ENCODE measurements at places on chromosomes 2 and 18.
A peak's percentile ranks its signal among the peaks of the same experiment; 100 is the strongest.

GRCh38 chr18:76571689-76572088, 76.6 kb upstream of the ZNF516 start:
- no peak for DNase-seq

GRCh38 chr2:85768713-85769112, 14.9 kb downstream of the ATOH8 start:
- peak; percentile 73 for DNase-seq

DNA sequence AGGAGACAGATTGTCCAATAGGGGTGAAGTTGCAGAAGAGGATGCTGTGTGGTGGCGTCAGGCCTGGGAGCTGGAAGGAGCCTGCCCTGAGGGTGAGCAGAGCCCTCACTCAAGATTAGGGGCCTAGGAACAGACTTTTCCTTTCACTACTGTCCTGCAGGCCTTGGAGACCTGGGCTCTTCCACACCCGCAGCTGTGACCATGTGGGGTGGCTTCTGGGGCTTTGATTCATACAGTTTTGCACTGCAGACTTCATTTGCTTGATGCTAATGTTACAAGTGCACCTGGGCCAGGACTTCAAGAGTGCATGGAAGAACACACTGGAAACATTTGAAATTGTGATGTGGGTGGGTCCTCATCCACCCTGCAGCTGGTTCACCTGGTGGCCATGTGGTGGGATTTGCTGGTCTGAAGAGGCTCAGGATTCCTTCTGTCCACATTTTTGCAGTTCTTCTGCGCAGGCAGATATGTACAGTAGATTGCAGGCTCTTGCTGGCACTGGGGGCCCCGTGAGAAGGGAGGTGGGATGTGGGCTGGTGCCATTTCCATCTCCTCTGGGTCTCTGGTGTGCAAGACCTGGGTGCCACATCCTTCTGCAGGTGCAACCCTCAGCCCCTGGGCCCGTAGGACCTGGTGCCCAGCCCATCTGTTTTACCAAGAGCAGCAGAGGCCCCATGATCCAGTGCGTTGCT, 9.9 kb downstream of the GLI2 start:
- no peak for DNase-seq

GRCh38 chr2:145685383-145686050, 1165.6 kb upstream of the ZEB2 start:
- peak; percentile 54 for DNase-seq

DNA sequence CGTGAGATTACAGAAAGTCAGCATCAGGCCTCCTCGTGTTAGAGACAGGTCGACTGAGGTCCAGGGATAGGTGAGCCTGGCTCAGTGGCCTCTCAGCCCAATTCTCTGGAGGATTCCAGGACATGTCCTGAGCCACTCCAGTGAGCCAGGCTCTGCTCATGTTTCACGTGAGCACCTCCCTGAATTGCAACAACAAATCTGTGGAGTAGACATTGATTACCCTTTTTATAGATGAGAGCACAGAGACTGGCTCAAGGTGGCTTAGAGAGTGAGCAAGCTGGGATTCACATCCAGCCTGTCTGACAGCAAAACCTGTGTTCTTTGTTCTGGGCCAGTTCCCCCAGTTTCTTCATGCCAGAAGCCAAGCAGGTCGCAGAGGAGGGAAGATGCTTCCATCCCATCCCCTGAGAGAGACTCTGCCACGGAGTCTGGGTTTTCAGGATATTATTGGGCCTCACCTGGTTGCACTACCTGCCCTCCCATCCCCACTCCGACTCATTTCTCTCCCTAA, 46.4 kb downstream of the HS1BP3 start:
- peak; percentile 37 for DNase-seq

DNA sequence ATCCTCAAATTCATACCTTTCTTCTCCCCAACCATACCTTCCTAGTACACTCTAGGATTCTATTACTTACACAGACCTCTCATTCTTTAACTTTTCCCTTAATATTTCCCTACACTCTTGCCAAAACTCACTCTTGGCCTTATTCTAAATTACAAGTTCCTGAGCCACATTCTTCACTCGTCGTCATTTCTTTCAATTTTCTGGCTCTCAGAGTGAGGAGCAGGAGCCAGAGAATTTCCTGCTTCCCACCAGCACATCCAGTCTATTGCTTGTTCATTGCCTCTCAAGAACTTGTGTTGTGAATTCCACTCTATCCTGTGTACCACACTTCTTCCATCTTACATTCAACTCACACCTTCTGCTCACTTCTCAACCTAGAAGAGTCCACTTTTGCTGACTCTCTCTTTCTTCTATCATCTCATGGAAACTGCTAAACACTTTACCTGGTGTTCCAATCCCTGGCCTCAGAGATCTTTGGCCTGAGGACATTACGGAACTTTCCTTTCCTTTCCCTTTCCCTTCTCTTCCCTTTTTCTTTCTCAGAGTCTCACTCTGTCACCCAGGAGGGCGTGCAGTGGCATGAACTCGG, 171.6 kb downstream of the PLCL1 start:
- no peak for DNase-seq

All from fibroblast of mammary gland (primary cell).